ENCODE measurements at places on chromosomes 11 and 22. TPM values are rescaled to one million over a fixed set of nuclear protein-coding genes. Genes with fewer than 3 reads are reported as not detected.
A peak's percentile ranks its signal among the peaks of the same experiment; 100 is the strongest.

DNA sequence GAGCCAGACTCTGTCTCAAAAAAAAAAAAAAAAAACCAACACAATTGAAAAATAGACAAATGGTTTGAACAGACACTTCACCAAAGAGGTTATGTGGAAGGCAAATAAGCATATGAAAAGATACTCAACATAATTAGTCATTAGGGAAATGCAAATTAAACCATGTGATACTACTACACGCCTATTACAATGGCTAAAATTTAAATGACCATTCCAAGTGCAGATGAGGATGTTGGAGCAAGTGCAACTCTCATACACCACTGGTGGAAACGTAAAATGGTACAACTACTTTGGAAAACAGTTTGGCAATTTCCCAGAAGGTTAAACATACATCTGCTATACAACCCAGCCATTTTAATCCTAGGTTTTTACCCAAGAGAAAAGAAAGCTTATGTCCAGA lies 24.3 kb downstream of the EIF4ENIF1 start:
- DNase-seq, result no peak
- H3K4me1 ChIP-seq, result no peaks in the 10 kb centered on the region
- no peaks in the 10 kb centered on the region for H3K27me3 ChIP-seq
- no peak overlapping the region for H3K27ac ChIP-seq
- no peak overlapping the region for H3K4me3 ChIP-seq

The PIM3 gene
- total RNA-seq, result 32.4 TPM

DNA sequence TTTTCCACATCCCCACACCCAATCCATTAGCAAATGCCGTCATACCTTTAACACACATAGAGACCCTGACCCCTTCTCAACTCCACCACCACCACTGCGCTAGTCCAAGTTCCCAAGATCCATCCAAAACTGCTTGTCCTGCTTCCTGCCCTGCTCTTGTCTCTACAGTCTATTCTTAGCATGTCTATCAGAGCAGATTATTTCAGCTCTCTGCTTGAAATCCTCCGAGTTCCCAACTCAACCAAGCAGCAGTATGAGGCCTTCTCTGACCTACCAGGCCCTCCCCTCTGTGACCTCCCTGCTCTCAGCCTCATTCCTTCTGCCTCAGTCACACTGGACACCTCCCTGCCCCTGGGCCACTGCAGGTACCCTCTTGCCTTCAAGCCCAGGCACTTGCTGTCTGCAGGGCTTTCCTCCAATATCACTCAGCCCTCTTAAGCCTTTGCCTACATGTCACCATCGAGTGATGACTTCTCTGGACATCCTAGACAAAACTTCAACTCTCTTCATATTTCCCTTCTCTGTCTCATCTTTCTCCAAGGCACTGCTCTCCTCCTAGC lies 134.6 kb downstream of the SPATA19 start:
- no peak for DNase-seq
- H3K27ac ChIP-seq, result no peak overlapping the region
- H3K4me3 ChIP-seq, result no peak overlapping the region
- H3K4me1 ChIP-seq, result peaks cover 24% of the 10 kb centered on the region
- H3K27me3 ChIP-seq, result no peaks in the 10 kb centered on the region

- no peak overlapping the region for H3K27ac ChIP-seq
- H3K4me1 ChIP-seq, result no peaks in the 10 kb centered on the region
- DNase-seq, result no peak
Measured at GRCh38 chr22:48957987-48958321, 869.7 kb downstream of the BRD1 start.

DNA sequence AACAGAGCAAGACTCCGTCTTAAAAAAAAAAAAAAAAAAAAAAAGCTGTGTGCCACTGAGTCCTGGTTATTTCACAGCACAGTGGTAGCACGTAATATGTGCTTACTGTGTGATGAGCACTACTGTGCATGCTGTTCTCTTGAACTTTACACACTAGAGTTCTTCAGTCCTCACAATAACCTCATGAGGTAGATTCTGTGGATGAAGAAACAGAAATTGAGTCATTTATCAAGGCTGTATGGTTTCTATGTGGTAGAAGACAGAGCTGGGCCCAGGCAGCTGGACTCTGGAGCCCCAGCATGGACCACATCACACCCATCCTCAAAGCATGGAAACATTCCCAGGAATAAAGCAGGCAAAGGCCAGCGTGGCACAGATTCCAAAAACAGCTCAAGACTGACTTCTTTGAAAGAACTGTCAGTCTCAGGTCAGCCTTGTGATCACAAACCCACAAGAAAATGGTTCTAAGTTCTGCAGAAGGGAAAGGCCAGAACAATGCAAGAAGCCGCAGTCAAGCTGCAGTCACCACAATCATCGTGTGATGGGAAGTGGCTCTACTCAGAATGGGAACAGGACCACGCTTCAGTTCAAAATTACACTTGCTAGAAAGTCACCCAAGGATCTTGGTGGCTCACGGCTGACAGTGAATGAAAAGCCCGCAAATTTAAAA lies 49.5 kb downstream of the MICAL3 start:
- no peak overlapping the region for H3K27ac ChIP-seq
- no peak for DNase-seq
- no peaks in the 10 kb centered on the region for H3K27me3 ChIP-seq
- H3K4me3 ChIP-seq, result no peak overlapping the region
- no peaks in the 10 kb centered on the region for H3K36me3 ChIP-seq

The CASP5 gene
- total RNA-seq, result not detected

The PNPLA5 gene
- total RNA-seq, result not detected

DNA sequence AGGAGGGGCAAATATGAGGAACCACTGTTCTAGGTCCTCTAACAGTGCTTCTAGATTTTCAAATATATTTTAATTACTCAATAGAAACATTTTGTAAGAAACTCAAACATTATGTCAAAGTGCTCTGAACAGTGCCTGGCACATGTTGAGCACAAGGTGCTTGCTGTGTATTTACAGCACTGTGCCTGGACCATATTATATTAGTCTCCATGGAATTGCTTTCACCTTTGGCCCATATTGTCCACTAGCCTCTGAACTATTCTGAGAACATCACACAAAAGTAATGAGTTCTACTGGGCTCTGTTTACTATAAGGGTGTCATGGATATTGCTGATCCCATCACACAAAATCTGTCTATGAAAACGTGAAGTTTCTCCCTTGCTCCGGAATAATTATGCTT lies 76.7 kb downstream of the PPFIBP2 start:
- no peaks in the 10 kb centered on the region for H3K27me3 ChIP-seq
- no peak for DNase-seq
- H3K36me3 ChIP-seq, result peaks cover 7% of the 10 kb centered on the region

The ACTN3 gene
- total RNA-seq, result not detected

DNA sequence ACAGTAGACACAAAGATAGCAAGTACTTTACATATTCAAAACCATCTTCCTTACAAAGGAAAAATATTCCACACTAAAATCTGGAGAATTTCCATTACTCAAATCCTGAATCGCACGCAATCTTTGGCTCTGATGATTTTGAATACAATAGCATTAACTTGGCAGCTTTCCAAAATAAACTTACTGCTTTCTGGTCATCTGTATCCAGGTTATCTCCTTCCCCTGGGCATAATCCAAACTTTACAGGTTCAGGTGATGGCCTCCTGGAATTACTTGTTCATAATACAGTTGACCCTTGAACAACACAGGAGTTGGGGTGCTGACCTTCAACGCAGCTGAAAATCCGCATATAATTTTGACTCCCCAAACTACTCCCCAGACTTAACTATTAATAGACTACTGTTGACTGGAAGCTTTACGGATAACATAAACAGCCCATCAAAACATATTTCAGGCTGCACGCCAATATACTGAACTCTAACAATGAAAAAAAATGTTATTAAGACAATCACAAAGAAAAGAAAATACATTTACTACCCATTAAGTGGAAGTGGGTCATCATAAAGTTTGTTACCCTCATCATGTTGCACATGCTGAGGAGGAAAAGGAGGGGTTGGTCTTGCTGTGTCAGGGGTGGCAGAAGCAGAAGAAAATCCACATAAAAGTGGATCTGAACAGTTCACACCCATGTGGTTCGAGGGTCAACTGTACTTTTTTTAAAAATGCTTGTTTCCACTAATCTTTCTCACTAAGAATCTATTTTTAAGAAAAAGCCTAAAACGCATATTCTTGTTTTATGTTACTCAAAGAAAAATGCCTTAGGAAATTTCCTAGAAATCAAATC lies 6.5 kb downstream of the MTMR2 start:
- H3K4me3 ChIP-seq, result no peak overlapping the region
- peaks cover 56% of the 10 kb centered on the region for H3K4me1 ChIP-seq
- DNase-seq, result peak; percentile 20
- no peaks in the 10 kb centered on the region for H3K27me3 ChIP-seq
- no peaks in the 10 kb centered on the region for H3K36me3 ChIP-seq
- H3K27ac ChIP-seq, result peak overlapping the region; percentile 41

The P2RX6 gene
- 6.7 TPM for total RNA-seq

The CHST1 gene
- 2.2 TPM for total RNA-seq

GRCh38 chr11:126347751-126348668 lies 7.5 kb upstream of the ST3GAL4 start:
- no peaks in the 10 kb centered on the region for H3K36me3 ChIP-seq
- no peak for DNase-seq
- no peaks in the 10 kb centered on the region for H3K27me3 ChIP-seq
- H3K4me3 ChIP-seq, result no peak overlapping the region

- H3K4me3 ChIP-seq, result no peak overlapping the region
- H3K36me3 ChIP-seq, result no peaks in the 10 kb centered on the region
- H3K27ac ChIP-seq, result no peak overlapping the region
- no peaks in the 10 kb centered on the region for H3K4me1 ChIP-seq
- DNase-seq, result no peak
Measured at GRCh38 chr11:29809121-29809520, 207.7 kb downstream of the KCNA4 start.

DNA sequence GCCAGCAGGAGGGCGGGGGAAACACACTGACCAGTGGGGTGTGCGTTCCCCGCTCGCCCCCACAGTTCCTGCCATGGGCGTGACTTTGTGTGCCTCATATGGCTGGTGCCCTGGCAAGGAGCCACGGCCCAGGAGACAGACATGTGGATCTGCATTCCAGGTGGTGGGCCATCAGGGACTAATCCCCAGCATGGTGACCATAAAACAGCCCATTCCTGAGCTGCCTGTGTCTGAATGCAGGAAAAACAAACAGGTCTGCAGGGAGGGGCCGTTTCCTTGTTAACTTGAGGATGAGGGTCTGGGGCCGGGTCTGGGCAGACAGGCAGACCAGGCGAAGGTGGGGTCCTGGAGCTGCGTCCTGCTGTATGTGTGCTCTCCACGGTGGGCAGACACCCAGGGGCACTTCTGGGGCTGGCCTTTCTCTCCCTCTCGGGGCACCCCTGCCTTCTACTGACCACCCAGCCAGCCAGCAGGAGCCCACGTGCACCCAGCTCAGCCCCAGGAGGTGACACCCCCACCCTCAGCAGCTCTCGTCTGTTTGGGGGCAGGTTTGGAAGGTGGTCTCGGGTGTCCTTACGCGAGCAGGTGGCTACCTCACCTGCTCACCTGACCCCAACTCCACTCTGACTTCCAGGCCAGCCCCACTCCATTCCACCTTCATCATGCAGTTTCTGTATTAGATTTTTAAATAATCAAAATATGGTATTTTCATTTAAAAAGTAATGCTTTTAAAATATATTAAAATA lies 120.3 kb downstream of the KCNQ1OT1 start:
- peaks cover 22% of the 10 kb centered on the region for H3K4me1 ChIP-seq
- H3K36me3 ChIP-seq, result no peaks in the 10 kb centered on the region
- no peak overlapping the region for H3K27ac ChIP-seq
- no peak for DNase-seq

- no peaks in the 10 kb centered on the region for H3K27me3 ChIP-seq
- peaks cover 26% of the 10 kb centered on the region for H3K4me1 ChIP-seq
- no peak for DNase-seq
- peaks cover 53% of the 10 kb centered on the region for H3K36me3 ChIP-seq
- H3K4me3 ChIP-seq, result no peak overlapping the region
Measured at GRCh38 chr22:19962909-19963806, 21.5 kb upstream of the TXNRD2 start.

GRCh38 chr22:31080164-31080847 lies 812 bp upstream of the SMTN start:
- no peaks in the 10 kb centered on the region for H3K27me3 ChIP-seq
- H3K27ac ChIP-seq, result peak overlapping the region; percentile 96
- DNase-seq, result no peak
- peaks cover 32% of the 10 kb centered on the region for H3K4me1 ChIP-seq
- peak overlapping the region; percentile 74 for H3K4me3 ChIP-seq
- peaks cover 7% of the 10 kb centered on the region for H3K36me3 ChIP-seq

- H3K27me3 ChIP-seq, result no peaks in the 10 kb centered on the region
- peaks cover 5% of the 10 kb centered on the region for H3K36me3 ChIP-seq
- no peak for DNase-seq
- H3K4me3 ChIP-seq, result peak overlapping the region; percentile 93
- H3K27ac ChIP-seq, result peak overlapping the region; percentile 100
Measured at GRCh38 chr22:28801845-28802594, 1.7 kb upstream of the XBP1 start.

DNA sequence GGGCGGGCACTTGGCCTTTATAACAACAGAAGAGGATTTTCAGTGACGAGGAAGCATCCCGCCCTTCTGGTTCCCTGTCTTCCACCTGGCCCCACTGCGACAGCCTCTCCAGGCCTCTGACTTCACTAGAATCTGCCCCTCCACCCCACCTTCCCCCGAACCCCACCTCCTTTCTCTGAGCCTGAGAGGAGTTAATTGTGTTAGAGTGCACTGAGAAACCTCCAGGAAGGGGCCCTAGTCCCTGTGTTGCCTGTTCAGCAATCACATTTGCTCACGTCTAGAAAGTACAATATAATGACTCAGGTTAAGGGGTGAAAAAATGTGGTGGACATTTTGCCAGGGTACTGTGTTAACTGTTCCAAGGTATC lies 38.8 kb downstream of the PTPRJ start:
- H3K27ac ChIP-seq, result no peak overlapping the region
- DNase-seq, result no peak
- no peaks in the 10 kb centered on the region for H3K27me3 ChIP-seq
- H3K36me3 ChIP-seq, result no peaks in the 10 kb centered on the region
- no peak overlapping the region for H3K4me3 ChIP-seq

The ZC3H7B gene
- total RNA-seq, result 31.7 TPM

DNA sequence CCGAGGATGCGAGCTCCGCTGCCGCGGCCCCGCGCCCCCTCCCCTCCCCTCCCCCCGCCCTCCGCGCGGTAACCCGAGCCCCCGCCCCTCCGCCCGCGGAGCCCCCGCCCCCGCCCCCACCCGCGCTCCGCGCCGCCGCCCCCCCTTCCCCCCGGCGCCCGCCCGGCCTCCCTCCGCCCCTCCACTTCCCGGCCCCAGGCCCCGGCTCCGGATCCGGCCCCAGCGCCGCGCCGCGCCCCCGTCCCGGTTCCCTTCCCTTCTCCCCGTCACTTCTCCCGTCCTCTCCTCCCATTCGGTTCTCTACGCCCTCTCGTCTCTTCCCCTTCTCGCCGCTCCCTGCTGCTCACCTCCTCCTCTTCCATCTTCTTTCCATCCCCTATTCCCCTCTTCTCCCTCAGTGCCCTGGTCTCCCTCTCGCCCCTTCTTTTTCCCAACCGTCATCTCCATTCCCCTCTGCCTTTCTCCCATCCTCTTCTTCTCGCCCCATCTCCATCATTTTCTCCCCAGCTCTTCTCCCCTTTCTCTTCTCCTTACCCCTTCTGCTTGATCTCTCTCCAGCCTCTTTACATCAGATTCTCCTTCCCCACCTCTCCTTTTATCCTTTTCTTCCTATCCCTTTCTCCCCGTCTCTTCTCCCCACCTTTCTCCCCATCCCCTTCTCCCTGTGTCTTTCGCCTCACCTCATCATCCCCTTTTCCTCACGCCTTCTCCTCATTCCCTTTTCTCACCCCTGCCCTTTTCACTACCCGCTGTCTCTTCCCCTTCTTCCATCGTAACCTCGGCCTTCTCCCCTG lies at the start of gene DCHS1:
Gene DCHS1 (minus strand): TSS at position 20 of the 794 bp plus-strand sequence. CDS start 14,196 bp downstream, outside the sequence.
- peak; percentile 54 for DNase-seq
- peaks cover 27% of the 10 kb centered on the region for H3K27me3 ChIP-seq
- H3K27ac ChIP-seq, result peak within 1 kb of the TSS; percentile 86
- H3K4me1 ChIP-seq, result peaks cover 32% of the 10 kb centered on the region
- peak within 1 kb of the TSS; percentile 43 for H3K4me3 ChIP-seq
- H3K36me3 ChIP-seq, result no peaks in the 10 kb centered on the region
